Stimulated activated CD8-positive, alpha-beta memory T cell treated with anti-CD3 and anti-CD28 coated beads, Interleukin-7, amount 100 ng/mL, for 24 hours (primary cell): ENCODE measurements at places on chromosomes 6 and 20.

- no peak for DNase-seq
Measured at GRCh38 chr20:62738025-62738881, 29.6 kb downstream of the NTSR1 start.

DNA sequence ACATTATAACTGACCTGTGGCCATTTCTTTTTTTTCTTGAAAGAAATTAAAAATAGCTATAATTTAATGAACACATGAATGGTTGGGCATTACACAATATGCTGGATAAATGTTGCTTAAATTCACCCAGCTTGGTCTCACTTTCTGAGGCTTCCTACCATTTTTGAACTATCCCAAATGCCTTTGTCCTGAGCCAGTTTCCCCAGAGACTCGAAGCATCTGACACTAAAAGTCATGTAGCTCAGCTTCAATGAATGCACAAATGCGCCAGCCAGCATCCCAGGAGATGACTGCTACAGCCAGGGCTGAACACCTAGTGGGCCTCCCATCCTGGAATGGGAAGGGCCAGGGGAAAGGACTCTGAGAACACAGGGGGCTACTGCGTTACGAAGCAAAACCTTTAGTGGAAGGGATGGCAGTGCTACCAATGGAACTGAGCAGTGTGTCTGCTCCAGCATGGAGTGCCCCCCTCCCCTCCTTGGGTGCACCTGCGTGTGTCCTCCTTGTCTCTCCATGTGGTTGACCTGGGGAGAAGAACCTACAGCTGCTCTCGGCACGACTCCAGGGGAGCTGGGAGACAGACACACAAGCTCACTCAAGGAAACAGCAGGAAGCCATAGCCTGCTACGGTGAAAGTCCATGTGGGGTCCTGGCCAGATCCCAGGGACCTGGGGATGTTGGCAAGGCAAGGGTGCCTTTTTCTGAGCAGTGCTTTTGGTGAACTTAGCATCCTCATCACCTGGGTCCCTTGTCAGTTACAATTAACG, 60.9 kb downstream of the IRF4 start:
- DNase-seq: no peak

- DNase-seq: no peak
Measured at GRCh38 chr6:21327326-21328112, 266.0 kb upstream of the SOX4 start.

DNA sequence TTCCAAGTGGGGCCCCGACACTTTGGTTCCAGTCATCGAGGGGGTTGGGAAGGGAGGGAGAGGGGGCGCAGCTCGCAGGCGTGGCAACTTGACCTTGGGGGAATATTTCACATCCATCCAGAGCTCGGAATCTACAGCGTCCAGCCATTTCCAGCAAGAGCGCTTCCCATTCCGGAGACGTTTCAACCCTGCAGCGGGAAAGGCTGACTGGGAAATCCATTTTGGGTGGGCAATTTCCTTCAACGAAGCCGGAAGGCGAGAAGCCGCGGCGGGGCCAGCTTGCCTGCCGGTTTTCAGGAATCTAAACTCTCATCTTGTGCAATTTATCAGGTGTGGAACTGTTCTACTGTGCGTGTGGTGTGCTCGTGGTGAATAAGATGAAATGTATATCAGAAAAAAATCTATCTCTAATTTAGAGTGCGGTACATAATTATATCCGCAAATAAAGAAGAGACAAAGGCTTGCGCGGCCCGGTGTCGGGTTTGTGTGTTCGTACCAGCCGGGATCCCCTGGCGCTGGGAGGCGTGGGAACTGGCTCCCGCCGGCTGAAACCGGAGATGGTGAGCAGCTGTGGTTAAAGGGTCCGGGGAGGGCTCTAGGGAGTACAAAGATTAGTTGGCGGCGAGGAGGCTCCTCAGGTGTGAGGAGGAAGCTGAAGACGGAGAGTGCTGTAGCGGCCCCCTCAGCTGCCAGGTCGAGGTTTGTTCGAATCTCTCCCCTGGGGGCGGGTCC, 4.8 kb downstream of the SLC32A1 start:
- no peak for DNase-seq

GRCh38 chr20:57695012-57695411, 14.8 kb downstream of the PMEPA1 start:
- DNase-seq: no peak

- DNase-seq: no peak
Measured at GRCh38 chr6:73108949-73109348, 116.3 kb downstream of the KHDC1L start.

- no peak for DNase-seq
Measured at GRCh38 chr6:157209865-157210530, 113.3 kb downstream of the TMEM242 start.

DNA sequence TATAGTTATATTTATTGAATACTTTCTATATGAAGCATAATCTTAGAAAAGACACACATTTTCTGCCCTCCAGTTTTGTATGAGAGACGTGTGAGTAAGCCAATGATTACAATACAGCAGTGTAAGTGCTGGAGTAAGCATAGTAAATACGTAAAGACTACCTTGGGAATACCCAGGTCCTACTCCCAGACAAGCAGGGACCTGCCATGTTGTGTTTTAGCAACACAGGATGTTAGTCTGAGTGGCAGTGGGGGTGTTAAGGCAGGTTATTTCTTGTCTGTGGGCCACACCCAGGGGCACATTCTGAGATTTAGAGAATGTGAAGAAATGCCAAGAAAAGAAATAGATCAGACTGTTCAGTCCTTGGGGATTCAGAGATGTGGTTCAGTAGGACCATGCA, 34.3 kb upstream of the RNF144B start:
- no peak for DNase-seq

DNA sequence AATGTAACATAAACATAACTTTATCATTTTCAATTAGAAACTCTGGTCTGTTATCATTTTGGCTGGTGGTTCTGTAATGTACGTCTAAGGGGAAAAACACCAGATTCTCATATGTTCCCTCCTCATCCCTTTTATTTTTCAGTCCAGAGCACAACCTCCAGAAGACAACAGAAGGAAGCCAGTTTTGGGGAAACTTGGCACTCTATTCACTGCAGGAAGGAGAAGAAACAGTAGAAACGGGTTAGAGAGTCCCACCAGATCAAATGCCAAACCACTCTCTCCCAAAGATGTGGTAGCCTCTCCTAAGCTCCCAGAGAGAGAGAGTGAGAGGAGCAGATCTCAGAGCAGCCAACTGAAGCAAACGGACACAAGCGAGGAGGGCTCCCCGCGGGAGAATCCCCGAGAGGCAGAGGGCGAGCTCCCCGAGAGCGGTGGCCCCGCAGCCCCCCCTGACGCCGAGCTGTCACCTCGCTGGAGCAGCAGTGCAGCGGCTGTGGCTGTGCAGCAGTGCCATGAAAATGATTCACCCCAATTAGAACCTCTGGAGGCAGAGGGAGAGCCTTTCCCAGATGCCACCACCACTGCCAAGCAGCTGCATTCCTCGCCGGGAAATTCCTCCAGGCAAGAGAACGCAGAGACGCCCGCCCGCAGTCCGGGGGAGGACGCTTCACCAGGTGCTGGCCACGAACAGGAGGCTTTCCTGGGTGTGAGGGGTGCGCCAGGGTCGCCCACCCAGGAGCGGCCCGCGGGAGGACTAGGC, 117.8 kb downstream of the RTN4IP1 start:
- no peak for DNase-seq

DNA sequence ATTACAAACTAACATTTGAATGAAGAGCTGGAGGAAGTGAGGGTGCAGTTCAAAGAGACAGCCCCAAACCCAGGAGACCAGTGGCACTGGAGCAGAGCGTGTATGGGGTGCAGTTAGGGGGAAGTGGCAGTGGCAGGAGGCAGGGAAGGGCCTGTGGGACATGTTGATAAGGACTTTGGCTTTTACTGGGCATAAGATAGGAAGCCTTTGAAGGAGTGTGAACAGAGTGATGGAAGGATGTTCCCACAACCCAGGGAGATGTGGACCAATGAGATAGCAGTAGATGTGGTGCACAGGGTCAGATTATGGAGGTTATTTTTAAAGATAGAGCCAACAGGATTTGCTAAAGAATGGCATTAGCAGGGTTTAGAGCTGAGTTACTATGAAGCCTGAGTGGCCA, 56.4 kb downstream of the AIG1 start:
- DNase-seq: no peak

GRCh38 chr6:167565884-167566599, 241.2 kb downstream of the TTLL2 start:
- no peak for DNase-seq

- DNase-seq: no peak
Measured at GRCh38 chr20:61664556-61665320, 400.9 kb downstream of the TAF4 start.

DNA sequence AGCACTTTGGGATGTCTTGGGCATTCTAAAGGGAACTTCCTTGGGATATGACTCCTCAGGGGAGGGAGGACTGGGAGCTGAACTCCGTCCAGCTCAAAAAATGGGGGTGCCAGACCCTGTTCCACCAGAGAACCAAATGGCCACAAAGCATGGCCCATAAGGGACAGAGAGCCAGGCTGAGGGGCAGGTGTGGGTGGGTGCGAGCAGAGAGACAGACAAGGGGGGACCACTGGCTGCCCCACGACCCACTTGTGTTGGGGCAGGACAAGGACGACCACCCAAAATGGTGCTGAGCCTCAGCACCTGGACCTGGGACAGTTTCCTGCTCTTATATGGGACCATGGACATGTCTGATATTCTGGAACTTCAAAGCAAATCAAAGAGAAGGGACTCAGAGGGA, 148.2 kb upstream of the MLN start:
- DNase-seq: no peak

DNA sequence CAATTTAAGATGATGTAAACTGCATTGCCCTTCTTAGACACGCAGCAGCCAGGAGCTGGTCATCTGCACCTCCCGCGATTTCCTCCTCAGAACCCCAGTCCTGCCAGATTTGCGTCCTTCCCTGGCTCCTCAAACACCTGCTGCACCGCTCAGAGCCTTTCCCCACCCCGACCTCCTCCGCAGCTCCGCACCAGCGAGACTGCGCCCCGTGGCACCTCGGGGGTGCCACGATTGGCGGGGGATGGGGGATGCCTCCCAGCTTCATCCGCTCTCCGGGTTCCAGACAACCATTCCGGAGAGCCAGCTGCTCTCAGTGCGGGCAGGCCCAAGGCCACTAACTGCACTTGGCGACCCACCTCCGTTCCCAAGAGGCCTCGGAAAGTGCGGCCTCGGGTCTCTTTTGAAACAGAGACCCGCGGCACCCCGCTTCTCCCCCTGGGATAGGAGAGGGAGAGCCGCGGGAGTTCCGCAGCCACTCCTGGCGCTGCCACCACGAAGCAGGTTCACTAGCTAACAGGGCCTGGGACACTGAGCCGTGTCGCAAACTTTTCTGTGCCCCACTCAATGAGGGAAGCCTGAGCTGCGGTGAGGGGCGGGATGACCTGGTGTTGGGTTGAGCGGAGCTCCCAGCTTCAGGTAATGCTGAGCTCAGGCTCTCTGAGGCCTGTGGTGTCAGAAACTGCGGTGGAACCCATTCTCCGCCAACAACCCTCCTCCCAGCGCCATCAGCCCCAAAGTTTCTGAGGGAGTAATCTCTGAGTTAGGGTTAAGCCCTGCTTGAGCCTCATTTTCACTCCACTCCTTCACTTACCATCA, 7.3 kb upstream of the TFAP2A start:
- DNase-seq: no peak

- DNase-seq: no peak
Measured at GRCh38 chr20:44702776-44703175, 12.4 kb upstream of the CCN5 start.

DNA sequence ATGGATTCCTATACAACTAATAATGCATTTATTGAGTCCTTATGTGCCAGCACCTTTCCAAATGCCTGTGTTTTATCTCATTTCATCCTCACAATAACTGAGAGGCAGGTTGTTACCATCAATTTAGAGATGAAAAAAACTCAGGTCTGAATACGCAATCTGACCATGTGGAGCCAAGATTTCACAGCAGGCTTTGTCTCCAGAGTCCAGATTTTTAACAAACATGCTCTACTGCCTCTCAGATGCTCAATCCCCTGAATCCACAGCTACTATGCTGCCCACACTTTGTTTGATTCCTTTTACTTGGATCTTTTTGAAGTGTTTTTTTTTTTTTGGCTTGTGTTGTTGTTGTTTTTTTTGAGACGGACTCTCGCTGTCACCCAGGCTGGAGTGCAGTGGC, 46.8 kb downstream of the B4GALT5 start:
- DNase-seq: no peak

GRCh38 chr20:46770330-46771194, 61.1 kb downstream of the SLC2A10 start:
- no peak for DNase-seq

DNA sequence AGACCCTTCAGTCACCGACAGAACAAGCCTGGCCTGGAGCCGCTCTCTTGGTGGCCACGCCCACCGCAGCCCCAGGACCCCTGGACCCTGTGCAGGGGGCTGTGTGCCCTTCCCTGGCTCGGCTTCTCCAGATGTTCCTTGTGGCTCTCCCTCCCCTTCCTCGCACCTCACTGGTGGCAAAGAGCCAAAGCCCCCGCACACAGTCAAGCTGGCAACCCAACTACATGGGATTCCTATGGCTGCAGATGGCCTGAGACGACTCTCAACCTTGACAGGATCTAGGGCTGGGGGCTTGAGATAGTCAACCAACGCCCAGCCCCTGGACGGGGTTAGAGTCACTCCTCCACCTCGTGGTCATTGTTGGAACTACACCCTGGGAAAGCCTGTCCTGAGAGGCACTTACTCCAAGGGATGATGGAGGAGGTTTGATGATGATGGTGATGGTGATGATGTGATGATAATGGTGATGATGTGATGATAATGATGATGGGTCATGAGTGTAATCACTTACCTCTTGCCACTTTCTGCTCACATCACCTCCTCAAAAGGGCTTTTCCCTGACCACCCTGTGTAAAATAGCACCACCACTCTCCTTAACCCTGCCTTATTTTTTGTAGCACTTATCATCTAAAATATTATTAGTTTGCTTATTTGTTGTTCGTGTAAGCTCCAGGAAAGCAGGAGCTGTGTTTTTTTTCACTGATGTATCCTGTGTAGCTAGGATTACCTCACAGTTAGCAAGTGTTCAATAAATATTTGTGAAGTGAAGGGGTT, 278.4 kb downstream of the LRFN2 start:
- DNase-seq: peak; percentile 41

DNA sequence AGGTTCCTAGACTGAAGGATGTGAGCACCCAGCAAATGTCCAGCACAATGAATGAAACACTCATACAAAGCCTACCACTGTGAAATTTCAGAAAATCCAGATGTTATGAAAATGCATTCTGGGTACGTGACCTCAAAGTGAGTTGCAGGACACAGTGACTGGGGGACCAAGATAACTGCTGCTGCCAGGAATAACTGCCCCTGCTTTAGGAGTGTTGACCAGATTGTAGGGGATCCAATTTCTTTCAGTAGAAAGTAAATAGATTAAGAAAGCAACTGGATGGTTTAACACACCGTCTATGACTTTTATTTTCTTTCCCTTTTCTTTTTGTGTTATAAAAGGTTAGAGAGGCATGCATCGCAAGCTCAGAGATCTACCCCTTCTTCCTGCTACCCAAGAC, 29.5 kb downstream of the MYLK4 start:
- no peak for DNase-seq

GRCh38 chr20:57620274-57620990, at the start of gene ZBP1:
Gene ZBP1, minus strand, starts transcription at chr20:57620426. Its CDS starts 131 bp downstream, at chr20:57620295.
- no peak for DNase-seq

DNA sequence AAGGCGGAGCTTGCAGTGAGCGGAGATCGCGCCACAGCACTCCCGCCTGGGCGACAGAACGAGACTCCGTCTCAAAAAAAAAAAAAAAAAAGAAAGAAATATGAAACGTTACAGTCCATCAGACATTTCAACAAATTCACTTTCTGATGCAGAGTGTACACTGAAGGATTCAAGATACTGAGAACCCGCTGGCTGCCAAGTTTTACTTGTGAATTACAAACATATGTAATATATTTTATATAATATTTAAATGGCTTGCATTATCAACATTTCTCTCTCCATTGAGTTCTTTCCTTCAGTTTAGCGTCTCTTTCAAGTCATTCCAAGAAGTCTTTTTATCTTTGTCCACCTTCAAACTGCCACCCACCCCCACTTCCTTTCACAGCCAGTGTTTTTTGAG, 240.9 kb upstream of the RNF217 start:
- DNase-seq: no peak
